Mammary epithelial cell (primary cell): ENCODE measurements at places on chromosomes 3 and 15.
A peak's percentile ranks its signal among the peaks of the same experiment; 100 is the strongest.

- peak; percentile 20 for DNase-seq
These were observed 38.2 kb upstream of the GOLGA8B start for GRCh38 chr15:34621675-34622074.

GRCh38 chr15:39495871-39496840 lies 84.7 kb upstream of the THBS1 start:
- DNase-seq, result peak; percentile 44

DNA sequence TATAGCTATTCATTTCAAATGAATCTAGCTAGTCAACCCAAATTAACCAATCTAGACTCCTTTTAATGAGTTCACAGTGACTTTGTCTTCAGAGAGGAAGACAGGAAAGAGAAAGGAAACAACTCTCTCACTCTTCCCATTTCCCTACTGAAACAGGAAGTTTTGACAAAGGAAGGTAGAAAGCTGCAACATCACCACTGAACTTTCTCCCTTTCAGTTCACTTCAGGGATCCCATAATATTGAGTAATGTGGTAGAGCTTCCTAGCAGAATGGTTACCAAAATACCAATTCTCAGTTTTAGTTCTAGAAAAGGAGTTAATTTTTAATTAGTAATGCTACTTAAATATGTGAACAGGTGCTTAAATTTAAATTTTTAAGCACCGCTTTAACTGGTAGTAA lies 7.5 kb downstream of the VPS13C start:
- no peak for DNase-seq

DNA sequence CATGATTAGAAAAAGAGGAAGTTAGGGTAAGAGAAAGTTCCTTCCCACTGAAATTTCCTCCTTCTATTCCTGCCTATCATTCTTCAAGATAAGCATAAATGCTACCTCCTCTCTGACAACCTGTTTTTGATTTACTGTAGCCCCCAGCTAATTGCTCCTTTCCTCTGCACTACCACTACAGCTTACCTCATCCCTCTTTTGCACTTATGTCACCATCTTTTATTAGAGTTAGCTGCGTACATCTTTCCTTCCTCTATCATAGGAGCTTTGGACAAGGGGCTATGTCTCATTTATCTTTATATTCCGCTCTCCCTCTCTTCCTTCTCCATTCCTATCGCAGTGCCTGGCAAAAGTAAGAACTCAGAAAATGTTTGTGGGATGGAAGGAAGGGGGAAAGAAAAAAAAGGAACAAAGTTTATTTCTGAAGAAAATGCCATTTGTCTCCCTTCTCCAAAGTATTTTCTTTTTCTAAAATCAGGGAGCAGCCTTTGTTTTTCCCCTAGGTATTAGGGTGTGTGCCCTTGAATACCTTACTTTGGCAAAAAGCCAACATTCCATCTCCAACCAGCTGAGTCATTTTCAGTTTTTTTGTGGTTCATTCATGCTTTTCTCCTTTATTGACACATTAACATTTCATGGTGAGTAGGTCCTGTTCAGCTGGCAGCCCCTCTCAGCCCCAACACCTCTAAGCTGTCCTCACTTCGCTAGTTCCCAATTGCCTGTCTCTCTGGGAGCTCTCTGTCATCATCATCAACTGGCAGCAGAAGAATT lies 87.6 kb upstream of the SOX2 start:
- DNase-seq, result peak; percentile 80

DNA sequence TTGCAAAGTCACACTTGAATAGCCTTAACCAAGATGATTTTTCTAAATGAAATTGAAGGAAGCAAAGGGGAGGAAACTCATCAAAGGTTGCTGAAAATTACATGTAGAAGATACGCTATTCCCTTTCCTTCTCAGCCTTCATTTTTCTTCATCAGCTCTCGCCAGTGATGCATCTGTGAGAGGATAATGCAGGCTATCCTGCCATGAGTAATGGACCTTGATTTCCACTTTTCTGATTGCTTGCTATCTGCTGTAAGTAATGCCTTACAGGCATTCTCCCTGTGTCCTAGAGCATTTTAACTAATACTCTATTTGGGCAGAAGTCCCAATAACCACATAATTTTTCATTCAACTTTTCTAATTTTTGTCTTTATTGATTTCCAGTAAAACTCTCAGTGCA lies 162.6 kb downstream of the BBX start:
- DNase-seq, result no peak

DNA sequence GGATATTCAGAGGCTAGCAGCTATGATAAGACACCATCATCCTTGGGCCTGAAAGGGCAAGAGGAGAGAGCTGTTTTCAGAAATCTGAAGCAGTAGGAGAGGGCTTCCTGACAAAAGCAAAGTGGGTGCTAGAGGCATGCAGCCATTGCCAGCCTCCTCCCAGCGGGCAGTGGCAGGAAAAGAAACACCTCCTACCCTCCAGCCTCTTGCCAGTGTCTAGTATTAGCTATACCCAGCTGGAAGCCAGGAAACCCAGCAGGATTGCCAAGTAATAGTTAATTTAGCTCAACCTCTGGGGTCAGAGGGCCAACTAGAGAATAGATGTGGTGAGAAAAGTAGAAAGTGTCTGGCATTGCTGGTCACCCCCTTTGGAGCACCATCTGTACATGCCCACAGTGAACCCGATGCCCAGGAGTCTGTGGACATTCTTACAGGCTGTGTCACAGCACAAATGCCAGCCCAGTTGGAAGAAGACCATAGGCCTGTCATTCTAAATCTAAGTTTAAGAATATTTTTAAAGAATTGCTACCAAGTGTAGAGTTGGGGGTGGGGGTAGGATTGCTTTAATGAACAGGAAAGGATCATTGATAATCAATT lies 85.3 kb downstream of the HCN4 start:
- no peak for DNase-seq

DNA sequence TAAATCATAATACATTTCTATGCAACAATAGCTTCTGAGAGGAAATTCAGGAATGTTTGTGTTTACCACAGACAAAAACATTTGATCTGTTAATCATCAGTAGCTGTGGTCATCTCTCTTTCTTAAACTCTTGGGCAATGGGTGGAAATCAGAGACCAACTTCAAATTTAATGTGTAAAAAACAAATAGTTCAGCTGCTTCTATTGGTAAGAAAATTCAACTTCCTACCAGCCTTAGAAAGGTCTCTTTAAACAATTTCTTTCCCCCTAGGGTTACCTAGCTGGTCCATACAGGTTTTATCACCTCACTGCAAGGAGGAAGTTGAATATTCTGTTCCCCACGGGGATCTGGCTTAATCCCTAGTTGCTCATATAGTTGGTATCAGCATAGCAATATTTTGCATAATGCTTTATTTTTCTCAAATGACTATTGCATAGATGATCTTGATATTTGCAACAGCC lies 20.3 kb upstream of the PPP4R2 start:
- DNase-seq, result no peak
